ENCODE measurements at places on chromosomes 16 and 17.
A peak's percentile ranks its signal among the peaks of the same experiment; 100 is the strongest.

DNA sequence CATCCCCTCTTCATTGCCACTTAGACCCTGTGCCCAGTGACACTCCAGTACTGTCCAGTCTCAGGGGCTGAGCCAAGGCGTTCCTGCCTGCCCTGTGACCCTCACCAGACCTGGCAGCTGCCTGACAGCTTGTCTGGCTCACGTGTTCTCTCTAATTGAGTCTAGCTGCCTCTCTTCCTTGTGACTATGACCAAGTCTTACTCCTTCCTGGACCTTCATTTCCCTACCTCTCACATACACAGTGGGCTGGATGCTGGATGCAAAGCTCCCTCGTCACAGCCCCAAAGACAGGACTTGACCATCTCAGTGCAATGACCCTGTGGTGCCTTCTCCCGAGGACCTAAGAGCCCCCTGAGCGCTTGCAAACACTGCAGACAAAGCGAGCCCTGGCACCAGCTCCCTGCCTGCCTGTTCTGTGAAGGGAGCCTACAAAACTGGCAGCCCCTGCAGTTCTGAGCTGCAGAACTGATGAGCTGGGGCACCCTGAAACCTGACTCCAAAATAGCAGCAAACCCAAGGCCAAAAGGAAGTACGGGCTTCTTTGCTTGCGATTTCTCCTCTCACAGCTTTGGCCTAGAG is 1.7 kb downstream of the DEXI start:
- no peak for DNase-seq

DNA sequence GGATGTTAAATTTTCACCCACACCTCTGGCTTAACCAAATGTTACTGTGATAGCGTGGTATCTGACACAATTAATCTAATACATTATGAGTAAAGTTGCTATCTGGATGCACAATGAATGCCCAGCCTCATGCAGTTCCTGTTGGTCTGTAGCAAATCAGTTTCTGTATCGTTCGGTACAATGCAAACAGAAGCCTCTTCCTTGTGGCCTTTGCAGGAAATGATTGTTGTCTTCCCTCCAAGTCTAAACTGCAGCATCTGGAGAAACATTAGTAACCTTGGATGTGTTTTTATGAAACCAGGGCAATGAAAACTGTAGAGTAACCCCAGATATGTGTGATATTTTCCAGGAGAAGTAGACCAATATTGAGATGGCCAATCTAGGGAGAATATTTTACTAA is 46.8 kb downstream of the CYB561 start:
- no peak for DNase-seq

- no peak for DNase-seq
Measured at GRCh38 chr16:17481736-17482135, 11.0 kb upstream of the XYLT1 start.

- no peak for DNase-seq
Measured at GRCh38 chr17:27496971-27497370, 40.7 kb downstream of the KSR1 start.

- no peak for DNase-seq
Measured at GRCh38 chr17:1058423-1059130, 61.6 kb downstream of the TIMM22 start.

- DNase-seq: peak; percentile 30
Measured at GRCh38 chr17:56929362-56929969, 15.6 kb upstream of the TRIM25 start.

DNA sequence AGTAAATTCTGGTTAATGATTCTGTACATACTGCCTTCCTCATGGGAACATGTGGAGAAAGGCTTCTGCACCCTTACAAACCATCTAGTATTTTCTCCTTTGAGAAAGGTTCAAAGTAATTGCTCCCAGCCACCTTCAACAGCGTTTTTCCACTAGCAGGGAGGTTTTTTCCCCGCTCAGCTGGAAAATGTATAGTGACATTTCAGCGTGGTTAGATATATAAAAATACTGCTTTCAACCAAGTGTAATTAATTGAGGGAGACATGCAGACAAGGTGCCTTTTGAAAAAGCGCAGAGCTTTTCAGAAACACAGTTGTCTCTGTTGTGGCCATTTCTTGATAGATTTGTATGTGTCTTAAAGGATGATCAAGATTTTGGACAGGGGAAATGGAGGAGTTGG is 5.1 kb downstream of the BMERB1 start:
- no peak for DNase-seq

DNA sequence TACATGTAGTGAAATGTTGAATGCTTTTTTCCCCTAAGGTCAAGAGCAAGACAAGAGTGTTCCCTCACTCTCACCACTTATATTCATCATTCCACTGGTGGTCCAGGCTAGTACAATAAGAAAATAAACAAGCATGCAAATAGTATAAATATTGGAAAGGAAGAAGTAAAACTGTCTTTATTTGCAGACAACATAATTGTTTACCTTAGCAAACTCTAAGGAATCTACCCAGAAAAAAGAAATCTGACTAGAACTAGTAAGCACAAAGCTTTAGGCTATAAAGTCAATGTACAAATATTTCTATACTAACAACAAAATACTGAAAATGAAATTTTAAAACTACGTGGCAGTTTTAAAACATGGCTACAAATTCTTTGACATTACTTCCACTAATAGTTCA is 101.7 kb downstream of the CYB561 start:
- no peak for DNase-seq

- no peak for DNase-seq
Measured at GRCh38 chr16:11180489-11180888, 75.5 kb downstream of the SOCS1 start.

- DNase-seq: peak; percentile 30
Measured at GRCh38 chr17:550463-551180, 164.0 kb downstream of the VPS53 start.

- DNase-seq: no peak
Measured at GRCh38 chr16:50081428-50082018, 15.8 kb downstream of the HEATR3 start.

DNA sequence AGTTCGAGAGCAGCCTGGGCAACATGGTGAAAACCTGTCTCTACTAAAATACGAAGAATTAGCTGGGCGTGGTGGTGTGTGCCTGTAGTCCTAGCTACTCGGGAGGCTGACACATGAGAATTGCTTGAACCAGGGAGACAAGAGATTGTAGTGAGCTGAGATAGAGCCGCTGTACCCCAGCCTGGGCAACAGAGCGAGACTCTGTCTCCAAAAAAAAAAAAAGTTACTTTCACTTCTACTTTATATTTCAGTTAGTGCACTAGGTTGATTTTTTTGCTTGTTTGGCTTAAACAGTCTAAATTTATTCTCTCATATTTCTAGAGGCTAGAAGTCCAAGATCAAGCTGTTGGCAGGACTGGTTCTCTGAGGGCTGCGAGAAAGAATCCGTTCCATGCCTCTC is 13.4 kb downstream of the CCDC102A start:
- DNase-seq: no peak

All from NCI-H226 (cell line).